ENCODE measurements at places on chromosomes 7 and 10. TPM values are rescaled to one million over a fixed set of nuclear protein-coding genes. Genes with fewer than 3 reads are reported as not detected.

DNA sequence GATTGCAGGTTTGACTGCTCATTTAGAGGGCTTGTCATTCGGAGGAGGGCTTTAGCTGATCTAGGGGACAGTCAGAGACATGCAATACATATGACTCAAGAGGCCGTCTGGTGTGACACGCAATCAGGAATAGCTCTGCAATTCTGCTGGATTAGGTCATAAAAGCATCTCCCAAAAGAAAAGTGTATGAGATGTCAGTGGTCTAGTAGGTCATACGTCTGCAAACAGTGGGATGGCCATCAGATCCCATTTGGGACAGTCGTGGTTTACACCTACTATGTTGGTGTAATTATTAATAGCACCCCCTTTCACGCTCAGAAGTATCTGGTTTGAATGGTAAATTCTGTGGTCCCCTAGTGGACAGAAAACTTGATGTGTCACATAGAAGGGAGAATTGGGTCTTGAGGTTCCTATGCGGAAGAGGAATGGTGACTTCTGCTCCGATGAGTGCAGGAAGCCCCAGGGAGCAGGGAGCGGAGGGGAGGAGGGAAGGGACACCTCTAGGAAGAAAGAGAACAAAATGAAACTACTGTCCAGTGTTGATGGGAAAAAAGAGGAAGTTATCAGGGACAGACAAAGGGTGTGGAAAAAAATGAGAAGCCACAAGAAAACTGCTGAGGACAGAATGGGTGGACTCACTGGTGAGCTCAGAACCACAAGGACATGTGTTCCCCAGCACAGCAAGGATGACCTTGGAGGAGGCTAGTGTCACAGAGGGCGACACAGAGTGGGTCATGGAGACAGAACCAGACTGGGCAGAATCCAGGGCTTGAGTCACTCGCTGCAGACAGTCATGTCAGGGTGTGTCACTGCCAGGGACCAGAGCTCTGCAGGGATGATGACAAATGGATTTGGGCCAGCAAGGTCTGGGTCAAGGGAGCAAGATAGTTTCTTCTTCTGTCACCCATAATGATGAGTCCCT lies 59.9 kb downstream of the MAP3K8 start:
- DNase-seq: peak; percentile 74

DNA sequence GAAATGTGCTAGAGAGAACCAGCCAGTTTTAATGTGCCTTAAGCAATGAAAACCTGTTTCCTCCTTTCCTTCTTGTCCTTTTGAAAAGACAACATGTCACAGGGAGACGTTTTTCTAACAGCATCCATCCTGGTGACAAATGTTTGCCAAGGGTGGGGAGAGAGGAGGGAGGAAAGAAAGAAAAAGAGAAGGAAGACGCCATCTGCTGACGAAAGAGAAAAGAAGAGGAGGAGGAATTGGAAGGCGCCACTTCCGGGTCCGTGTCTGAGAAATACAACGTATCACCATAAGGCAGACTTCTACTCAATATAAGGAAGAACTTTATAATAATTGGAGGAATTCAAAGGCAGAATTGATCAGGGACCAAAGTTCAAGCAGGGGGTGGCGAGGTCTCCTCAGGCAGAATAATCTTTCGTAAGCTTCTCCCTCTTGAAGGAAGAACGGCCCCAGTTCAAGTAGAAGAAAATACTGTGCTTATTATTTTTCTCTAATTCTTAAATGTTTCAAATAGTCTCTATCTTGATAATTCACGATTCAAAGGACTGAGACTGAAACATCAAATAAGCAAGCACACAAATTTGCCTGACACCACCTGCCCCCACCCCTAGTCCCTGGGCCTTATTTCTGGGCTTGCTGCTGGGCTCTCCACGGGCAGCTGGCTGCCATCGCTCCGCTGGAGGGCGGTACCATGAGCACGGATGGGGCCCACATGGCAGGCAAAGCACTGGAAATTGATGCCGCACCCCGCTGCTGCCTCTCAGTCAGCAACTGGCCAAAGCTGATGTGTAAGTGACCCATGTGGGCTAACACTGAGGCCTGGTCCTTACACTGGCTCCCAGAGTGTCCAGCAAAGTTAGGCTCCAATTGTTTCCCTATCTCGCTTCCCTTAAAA lies 273.7 kb upstream of the KLF14 start:
- DNase-seq: peak; percentile 73

- DNase-seq: no peak
These were observed 115.1 kb downstream of the PON1 start for GRCh38 chr7:95209276-95209675.

- no peak for DNase-seq
These were observed 486.6 kb downstream of the PCDH15 start for GRCh38 chr10:54314430-54314829.

STEAP1B gene
- total RNA-seq: 4.1 TPM

EBLN1 gene
- not detected for total RNA-seq
